Activated CD4-positive, alpha-beta T cell treated with anti-CD3 and anti-CD28 coated beads, Interleukin-2, amount 50 U/mL, for 4 hours (primary cell): ENCODE measurements at places on chromosomes 16 and 17.

DNA sequence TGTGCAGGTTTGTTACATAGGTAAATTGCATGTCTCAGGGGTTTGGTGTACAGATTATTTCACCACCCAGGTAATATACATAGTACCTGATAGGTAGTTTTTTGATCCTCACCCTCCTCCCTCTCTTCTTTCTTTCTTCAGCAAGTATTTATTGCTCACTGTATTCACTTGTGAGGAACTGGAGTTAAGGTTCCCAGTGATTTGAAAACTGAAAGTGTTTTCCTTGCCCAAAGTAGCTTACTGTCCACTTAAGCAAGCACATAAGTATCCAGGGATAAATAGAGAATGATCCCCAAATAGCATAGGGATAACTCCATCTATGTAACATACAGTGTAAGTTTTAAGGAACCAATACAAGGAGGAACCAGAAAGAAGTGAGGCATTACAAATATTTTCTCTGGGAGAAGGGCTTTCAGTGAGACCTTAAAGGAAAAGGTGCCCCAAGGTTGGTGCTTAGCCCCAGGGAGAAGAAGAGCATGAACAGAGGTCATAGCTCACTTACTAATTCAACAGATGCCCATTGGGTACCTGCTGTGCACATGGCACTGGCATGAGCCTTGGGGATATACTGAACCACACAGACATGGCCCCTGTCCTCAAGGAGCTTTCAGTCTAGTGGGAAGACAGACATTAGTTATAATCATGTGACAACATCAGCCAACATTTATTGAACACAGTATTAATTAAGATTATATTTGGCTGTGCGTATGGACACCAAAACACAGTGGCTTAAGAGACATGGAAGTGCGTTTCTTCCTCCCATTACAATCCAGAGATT is 17.0 kb downstream of the MYL4 start:
- DNase-seq, result no peak

DNA sequence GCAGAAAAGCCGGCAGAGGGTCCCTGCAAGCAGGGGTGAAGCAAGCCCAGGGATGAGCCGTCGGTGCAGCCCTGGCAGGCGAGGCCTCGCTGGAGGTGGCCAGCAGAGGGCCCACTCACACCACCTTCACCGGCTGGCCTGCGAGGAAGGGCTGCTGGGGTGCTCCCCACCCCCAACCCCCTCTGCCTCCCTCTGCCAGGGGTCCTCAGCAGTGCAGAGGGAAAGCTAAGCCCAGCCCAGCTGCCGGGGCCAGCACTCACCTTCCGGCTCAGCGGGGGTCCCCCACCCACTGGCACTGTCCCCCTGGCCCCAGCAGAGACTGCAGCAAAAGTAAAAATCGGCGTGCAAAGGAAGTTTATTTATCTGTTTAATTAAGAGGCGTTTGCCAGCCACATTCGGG is 113.4 kb downstream of the ENGASE start:
- DNase-seq, result no peak

DNA sequence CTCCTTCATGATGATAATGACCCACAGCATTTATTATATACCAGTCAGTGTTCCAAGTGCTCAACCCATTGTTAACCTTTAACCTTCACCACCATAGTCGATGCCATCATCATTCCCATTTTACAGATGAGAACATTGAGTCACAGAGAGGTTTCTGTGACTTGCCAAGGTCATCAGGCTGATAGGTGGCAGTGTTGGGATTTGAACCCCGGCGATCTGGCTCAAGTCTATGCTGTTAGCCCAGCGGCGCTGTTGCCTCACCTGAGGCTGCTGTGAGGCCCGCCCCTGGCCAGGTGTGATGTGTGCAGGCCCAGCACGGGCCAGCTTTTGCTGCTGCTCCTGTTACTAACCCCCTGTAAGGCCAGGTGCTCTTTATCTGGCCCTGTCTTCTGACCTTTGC is 101.2 kb downstream of the OR1D5 start:
- DNase-seq, result no peak

- no peak for DNase-seq
These were observed 164.1 kb downstream of the HS3ST4 start for GRCh38 chr16:25855818-25856217.

- no peak for DNase-seq
These were observed 9.5 kb downstream of the FAAP100 start for GRCh38 chr17:81542431-81543338.
